ENCODE measurements at places on chromosomes 4 and X.

- no peak for DNase-seq
Measured at GRCh38 chr4:6549890-6550620, 24.9 kb upstream of the MAN2B2 start.

GRCh38 chr4:189048119-189048518 is 892.6 kb upstream of the FRG1 start:
- no peak for DNase-seq

GRCh38 chrX:112645774-112646173 is 34.0 kb downstream of the LHFPL1 start:
- DNase-seq = no peak

DNA sequence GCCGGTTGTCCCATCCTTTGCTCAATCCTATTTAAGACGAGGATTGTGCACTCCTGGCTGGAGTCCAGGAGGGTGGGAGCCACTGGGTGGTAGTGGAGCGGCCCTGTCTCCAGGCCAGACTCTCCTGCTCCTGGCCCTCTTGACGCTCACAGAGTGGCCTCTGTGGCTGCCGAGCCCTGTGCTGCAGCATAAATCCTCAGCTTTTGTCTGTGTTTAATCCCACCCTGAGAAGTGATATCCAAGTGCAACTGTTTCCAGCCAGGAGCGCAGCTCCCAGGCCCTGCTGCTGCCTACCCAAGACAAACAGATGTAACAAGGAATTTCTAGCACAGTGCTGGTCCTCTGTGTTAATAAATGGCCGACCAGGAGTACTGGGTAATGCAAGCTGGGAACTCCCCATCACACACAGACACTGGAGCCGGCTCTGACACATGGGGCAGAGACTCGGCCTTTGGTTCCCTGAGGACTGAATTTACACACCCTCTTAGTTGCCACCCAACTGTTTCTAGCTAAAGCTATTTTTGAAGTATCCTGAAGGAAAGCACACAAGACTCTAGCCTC is 85.3 kb downstream of the GATB start:
- DNase-seq = no peak

- DNase-seq = no peak
Measured at GRCh38 chr4:47484168-47484567, 907 bp upstream of the ATP10D start.

DNA sequence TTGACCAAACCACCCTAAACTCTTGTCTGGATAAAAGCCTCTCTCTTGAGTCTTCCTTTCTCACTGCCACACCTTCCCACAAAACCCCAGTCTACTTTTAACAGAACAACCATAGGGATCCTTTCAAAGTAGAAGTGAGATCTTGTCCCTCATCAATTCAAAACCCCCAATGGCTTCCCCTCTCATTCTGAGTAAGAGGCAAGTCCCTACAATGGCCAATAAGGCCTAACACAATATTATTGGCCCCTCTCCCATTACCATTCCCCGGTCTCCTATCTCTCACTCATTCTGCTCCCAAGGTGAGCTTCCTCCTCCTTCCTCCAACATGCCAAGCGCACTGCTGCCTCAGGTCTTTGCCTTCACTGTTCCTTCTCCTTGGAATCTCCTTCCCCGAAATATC is 57.1 kb downstream of the REELD1 start:
- DNase-seq = no peak

- no peak for DNase-seq
Measured at GRCh38 chr4:139916041-139916440, 237.9 kb downstream of the MAML3 start.

DNA sequence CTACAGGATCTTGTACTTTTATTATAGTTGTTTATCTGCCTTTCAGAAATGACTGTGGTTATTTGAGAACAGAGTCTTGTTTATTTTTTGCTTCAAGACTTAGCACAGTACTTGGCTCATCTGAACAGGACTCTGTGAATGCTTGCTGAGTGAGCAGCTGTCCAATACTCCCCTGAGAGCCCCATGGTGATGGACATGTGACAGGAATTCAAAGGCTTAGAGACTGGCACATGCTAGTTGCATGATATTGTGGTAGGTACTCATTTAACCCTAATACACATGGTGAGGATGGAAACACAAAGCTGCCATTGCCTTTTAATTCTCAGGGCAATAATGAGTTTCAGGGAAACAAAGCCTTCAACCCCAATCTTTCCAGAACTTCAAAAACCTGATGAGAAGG is 97.3 kb downstream of the GEMIN8 start:
- no peak for DNase-seq

GRCh38 chr4:185912779-185913178 is 100.8 kb upstream of the SORBS2 start:
- no peak for DNase-seq

GRCh38 chrX:110153896-110154295 is 151.0 kb downstream of the TMEM164 start:
- no peak for DNase-seq

GRCh38 chr4:83626245-83626836 is 90.4 kb downstream of the GPAT3 start:
- DNase-seq = no peak

- DNase-seq = no peak
Measured at GRCh38 chr4:84877051-84877833, 89.2 kb downstream of the WDFY3 start.

- DNase-seq = no peak
Measured at GRCh38 chr4:80798082-80798481, 232.4 kb upstream of the BMP3 start.

DNA sequence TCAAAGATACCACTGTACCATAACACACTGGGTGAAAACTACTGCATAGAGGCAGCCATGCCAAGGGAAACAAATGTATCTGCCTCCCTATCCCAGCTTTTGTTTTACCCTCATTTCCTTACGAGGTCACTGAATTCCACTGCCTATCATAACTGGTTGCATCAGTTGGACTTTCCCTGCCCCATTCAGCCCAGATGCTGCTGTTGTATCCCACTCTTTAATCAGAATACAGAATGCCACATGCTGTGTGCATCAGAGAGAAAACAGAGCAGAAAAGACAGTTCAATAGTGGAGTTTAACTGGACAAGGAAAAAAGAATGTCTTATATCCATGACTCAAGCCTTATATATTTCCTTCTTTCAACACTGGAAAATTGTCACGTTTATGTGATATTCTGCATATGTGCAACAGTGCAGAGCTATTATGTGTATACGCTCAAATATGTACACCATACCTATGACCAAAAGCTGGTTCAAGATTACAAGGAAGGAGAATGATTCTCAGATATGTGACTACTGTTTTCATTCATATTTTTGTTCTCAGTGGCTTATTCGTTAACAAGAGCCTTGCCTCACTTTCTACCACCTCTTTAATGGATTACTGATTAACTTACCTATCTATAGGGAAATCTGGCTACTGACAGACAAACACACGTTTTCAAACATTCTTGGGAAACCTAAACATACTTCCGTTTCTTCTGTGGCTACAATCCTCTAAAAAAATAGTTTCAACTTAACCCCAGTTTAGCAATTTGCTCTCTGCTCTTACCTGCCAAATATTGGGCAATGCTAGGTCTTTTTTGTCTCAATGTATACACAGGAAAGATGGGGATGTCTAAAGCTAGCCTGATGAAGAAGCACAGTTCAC is 378.9 kb downstream of the SMARCA1 start:
- DNase-seq = no peak

- no peak for DNase-seq
Measured at GRCh38 chrX:39242187-39242586, 440.9 kb downstream of the MID1IP1 start.

GRCh38 chr4:118221227-118221800 is 131.5 kb downstream of the PRSS12 start:
- no peak for DNase-seq

- DNase-seq = no peak
Measured at GRCh38 chrX:42664680-42665079, 113.3 kb downstream of the PPP1R2C start.

DNA sequence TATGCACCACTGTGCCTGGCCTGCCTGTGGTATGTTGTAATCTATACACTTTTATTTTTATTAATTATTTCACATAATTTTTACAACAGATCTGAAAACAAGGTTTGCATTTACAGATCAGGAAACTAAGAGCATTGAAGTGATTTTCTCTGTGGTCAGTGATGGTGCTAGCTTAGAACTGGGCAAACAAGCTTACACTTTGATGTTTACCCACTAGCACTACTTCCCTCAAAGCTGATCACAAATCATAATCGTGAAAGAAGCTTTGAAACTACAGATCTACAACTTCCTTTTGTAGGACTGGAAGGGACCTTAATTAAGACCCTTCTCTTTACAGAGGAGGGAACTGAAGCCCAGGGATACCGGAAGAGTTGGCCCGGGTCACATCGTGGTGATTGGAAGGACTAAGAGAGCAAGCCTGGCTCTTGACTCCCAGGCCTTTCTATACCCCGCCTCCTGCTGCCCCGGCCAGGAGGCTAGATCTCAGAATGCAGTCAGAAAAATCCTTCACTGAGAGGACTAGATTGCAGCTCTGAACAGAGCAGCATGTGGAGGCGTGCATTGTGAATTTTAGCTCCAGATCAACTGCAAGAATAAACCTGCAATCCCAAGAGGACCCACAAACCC is 93.7 kb upstream of the ZNF827 start:
- DNase-seq = no peak

Data from CD8-positive, alpha-beta T cell (primary cell).